ENCODE measurements at places on chromosomes 2 and 18.

- DNase-seq, result no peak
These were observed 210.9 kb upstream of the SMAD7 start for GRCh38 chr18:49161627-49162026.

DNA sequence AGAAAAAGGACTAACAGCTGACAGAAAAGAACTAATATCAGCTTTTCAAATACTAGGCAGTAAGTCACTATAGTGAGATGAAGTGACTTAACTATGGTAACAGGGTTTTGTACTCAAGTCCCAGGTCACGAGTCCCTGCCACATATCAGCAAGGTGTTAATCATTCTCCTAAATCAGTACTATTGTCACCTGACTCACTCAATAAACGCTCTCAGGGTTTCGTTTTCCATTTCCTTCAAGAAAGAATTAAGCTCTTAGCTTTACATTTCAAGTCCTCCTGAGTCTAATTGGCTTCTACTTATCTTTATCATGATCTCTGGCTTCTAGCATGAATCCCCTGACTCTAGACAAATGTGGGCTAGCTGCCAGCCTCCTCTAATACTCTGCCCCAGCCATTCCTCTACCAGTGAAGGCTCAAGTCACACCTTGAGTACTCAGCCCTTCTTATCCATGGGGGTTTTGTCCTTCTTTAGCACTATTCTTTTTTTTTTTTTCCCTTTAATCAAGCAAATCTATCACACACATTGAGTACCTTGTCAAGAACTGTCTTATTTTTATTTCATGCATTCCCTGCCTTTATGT lies 20.0 kb downstream of the BUB1 start:
- no peak for DNase-seq

GRCh38 chr18:581096-581495 lies 916 bp downstream of the CETN1 start:
- no peak for DNase-seq

DNA sequence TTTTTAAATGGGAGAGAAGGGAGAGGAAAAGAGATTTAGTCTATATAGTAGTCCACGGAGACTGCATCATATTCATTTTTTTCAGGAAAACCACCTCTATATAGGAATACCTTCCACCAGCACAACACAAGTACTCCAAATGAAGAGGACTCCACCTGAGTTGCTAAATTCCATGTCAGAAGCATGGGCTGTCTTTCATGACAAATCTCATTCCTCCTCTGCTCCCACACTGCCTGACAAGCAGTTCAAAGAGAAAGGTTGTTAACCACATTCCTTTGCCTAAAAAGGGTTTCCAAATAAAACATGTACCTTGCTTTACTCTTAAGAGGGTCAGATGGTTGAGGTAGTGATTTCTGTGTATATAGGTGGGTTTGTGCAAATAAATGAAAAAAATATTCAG lies 122.0 kb downstream of the TMEFF2 start:
- no peak for DNase-seq

GRCh38 chr2:43754180-43754579 lies 19.7 kb upstream of the DYNC2LI1 start:
- no peak for DNase-seq
